ENCODE measurements at places on chromosomes 7 and 10.

DNA sequence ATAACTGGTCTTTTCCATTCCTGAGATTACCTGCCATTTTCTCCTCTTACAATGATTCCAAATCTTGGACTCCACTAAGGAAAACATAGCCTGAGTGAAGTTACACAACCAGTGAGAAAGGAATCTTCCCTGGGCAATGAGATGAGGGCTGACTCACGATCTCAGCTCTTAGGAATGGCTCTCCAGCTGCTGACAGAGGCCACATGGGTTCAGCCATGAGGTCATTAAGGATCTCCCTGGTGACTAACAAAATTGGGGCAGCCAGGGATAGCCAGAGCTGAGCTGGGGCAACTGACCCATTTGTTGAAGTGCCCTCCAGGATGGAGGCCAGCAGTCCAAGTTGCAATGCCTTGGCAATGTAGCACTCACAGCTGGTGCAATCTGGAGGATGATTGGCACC, 78.7 kb upstream of the MKLN1 start:
- DNase-seq: peak; percentile 50

DNA sequence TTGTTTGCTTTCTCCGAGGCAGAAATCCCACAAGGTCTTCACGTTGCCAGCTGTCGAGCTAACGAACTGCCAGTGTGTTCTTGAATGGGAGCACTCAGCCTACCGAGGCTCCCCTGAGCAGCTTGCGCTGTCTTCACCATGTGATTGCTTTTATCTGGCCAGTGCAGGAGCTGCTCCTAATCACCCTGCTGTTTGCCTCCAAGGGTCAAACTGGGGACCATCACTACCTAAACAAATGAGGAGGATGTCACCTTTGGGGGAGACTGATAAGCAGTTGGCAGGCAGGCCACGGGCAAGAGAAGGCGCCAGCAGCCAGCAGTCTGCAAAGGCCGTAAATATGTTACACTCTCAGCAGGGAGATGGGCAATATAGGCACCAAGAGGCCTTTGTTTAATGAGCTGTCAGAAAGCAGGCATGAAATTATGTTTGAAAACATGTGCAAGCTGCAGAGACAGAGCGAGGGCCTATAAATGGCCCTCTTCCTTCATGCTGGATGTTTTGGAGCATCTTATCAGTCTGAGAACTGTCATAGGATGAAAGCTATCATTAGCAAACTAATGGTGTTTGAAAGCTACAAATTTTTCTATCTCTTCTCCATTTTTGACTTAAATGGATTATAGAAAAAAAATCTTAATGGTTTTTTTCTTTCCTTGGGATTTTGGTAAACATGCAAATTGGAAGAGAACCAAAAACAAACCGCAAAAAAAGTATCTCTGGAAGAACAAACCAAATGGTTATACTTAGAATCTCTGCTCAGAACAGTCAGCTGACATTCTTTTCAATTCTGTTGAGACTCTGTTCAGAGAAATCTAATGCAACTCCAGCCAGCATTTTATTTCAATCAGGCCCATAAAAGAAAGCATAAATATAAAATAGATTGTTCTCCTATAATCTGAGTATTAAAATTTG, 267.3 kb upstream of the NPVF start:
- no peak for DNase-seq

DNA sequence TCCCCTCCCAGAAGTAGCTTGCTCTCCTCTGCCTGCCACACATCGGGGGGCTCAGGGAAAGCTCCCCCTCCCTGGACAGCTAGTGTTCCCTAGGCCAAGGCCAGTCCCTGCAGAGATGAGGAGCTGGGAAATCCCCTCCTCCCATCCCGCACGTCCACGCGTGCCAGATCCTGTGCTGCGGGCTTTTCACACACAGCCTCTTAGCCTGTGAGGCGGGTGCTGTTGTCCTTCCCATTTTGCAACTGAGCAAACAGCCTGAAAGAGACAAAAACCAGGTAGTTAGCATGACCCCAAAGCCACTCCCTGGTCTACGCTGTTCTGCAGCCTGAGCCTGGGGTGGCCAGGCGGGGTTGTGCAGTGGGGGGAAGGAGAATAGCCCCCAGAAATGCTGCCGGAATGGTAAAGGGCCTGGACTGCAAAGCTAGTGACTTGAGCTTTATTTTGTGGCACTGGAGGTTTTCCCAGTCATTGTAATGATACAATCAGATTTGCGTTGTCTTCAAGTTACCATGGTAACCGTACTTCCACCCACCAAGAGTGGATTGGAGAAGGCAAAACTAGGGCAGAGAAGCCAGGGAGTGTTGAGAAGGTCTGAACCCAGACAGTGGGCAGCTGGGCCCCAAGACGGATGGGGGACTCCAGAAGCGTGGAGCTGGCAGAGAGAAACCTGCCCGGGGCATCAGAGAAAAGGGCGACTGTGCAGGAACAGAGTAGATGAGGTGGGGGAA, 98.6 kb upstream of the KCTD7 start:
- DNase-seq: no peak

DNA sequence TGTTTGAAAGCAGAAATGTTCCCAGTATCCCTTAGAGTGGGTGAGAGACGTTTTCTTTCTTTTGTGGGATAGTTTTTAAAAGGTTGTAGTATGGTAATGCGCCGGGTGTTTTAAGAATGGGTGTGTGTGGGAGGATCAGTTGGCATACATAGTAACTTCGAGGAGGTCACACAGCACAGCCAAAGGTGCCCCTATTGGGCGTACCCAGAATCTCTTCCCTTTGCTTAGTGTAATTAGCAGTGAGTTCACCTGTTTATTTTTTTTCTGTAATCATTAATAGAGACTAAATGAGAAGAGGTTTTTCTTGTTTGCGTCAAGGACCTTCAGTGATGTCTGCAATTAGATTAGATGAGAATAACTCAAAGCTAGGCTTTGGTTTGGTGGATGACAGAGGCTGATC, 1.5 kb downstream of the PLEKHA8 start:
- no peak for DNase-seq

DNA sequence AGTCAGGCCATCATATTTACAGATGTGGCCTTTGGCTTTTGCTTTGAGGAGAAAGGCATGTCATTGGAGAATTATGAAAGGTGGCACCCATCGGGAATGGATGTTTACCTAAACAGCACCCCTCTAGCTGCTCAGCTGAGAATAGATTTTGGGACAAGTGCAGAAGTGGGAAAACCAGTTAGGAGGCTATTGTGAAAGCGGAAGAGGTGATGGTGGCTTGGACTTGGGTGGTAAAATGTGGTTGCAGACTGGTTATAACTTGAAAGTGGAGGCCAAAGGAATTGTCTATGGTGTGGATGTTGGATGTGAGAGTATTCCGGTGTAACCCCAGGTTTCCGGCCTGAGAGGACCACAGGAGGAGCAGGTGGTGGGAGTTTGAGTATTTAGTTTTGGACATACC, 5.2 kb upstream of the SLC12A9 start:
- DNase-seq: no peak

GRCh38 chr7:86844608-86845007, 200.9 kb downstream of the GRM3 start:
- no peak for DNase-seq

DNA sequence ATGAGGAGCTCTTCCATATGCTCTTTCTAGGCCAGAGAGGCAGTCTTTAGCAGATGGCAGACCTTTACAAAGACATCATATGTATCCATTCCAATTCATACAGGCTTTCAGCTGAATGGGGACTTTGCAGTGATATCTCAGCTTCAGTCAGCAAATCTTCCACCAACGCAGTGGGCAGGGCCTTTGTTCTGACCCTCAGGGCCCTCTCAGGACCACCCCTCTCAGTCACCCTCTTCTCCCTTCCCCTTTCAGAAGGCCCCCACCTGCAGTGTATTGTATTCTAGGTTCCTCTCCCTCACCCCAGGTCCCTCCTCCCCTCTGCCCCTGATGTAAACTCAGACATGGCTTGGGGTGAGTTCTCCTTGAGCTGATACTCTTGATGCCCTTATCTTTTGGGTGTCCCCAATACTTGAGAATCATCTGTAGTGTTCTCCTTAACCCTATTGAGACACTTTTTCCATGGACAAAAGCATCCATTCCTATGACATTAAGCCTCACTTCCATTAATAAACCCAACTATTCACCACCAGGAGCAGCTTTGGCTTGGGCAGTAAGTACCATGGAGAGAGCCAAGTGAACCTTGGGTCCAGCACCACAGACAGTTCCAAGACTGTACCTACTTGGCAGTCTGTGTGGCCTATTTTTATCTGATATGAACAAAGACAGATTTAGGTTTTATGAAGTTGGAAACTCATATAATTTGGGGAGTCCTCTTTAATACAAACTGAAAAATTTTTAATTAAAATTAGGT, 62.7 kb downstream of the ADCYAP1R1 start:
- DNase-seq: no peak

GRCh38 chr7:70673778-70674570, 458.0 kb upstream of the GALNT17 start:
- DNase-seq: no peak

- no peak for DNase-seq
Measured at GRCh38 chr7:49822856-49823255, 49.4 kb downstream of the VWC2 start.

Data from dorsolateral prefrontal cortex (tissue), 122 donors.